CD4-positive, CD25-positive, alpha-beta regulatory T cell (primary cell): ENCODE measurements at places on chromosomes 1 and 21. TPM values are rescaled to one million over a fixed set of nuclear protein-coding genes. Genes with fewer than 3 reads are reported as not detected.

- peak; percentile 60 for DNase-seq
These were observed 627 bp downstream of the CERS2 start for GRCh38 chr1:150973836-150974579.

Gene IGSF21
- polyA plus RNA-seq, result not detected

- no peak for DNase-seq
These were observed 122.3 kb downstream of the DHRS3 start for GRCh38 chr1:12495725-12496124.

Gene EXOC8
- polyA plus RNA-seq, result 3.9 TPM

Gene BTG3
- polyA plus RNA-seq, result 17.3 TPM

GRCh38 chr1:31936278-31936980, 1.7 kb downstream of the PTP4A2 start:
- DNase-seq, result no peak
